ENCODE measurements at places on chromosomes 2 and 18. TPM values are rescaled to one million over a fixed set of nuclear protein-coding genes. Genes with fewer than 3 reads are reported as not detected.

SPDYA gene
- 0.31 TPM for total RNA-seq

DOK6 gene
- total RNA-seq, result 11.2 TPM

EVA1A gene
- 0.44 TPM for total RNA-seq

ANKRD62 gene
- total RNA-seq, result not detected

ZAP70 gene
- total RNA-seq, result 2.6 TPM

PPM1G gene
- 42.1 TPM for total RNA-seq

SLC1A4 gene
- total RNA-seq, result 3.6 TPM

B3GNT7 gene
- total RNA-seq, result 4.5 TPM

POTEE gene
- total RNA-seq, result 0.10 TPM

NLRC4 gene
- total RNA-seq, result 1.7 TPM

RBBP8 gene
- 7.9 TPM for total RNA-seq

DSG2 gene
- 51.0 TPM for total RNA-seq

ABCG8 gene
- total RNA-seq, result not detected

ACMSD gene
- not detected for total RNA-seq

C2orf80 gene
- total RNA-seq, result not detected

HOXD10 gene
- not detected for total RNA-seq

FBXO15 gene
- 0.47 TPM for total RNA-seq

MOB1A gene
- 67.4 TPM for total RNA-seq

CFAP53 gene
- total RNA-seq, result 0.35 TPM

CFC1 gene
- not detected for total RNA-seq

PDE1A gene
- total RNA-seq, result 11.2 TPM

SUPT7L gene
- total RNA-seq, result 23.6 TPM

OSBPL1A gene
- 74.4 TPM for total RNA-seq

TMEM247 gene
- not detected for total RNA-seq

GTF3C2 gene
- total RNA-seq, result 17.7 TPM

ASB18 gene
- total RNA-seq, result 1.9 TPM

ABCG5 gene
- total RNA-seq, result not detected

UBXN2A gene
- 23.7 TPM for total RNA-seq

SNTG2 gene
- 2.9 TPM for total RNA-seq

SRD5A2 gene
- not detected for total RNA-seq

CIDEA gene
- 11.4 TPM for total RNA-seq

CD226 gene
- total RNA-seq, result 0.97 TPM

ASPRV1 gene
- 1.2 TPM for total RNA-seq

LYG2 gene
- not detected for total RNA-seq

SERPINB8 gene
- 3.5 TPM for total RNA-seq

PPP1CB gene
- total RNA-seq, result 260 TPM
